ENCODE measurements at places on chromosomes 11 and 22.

DNA sequence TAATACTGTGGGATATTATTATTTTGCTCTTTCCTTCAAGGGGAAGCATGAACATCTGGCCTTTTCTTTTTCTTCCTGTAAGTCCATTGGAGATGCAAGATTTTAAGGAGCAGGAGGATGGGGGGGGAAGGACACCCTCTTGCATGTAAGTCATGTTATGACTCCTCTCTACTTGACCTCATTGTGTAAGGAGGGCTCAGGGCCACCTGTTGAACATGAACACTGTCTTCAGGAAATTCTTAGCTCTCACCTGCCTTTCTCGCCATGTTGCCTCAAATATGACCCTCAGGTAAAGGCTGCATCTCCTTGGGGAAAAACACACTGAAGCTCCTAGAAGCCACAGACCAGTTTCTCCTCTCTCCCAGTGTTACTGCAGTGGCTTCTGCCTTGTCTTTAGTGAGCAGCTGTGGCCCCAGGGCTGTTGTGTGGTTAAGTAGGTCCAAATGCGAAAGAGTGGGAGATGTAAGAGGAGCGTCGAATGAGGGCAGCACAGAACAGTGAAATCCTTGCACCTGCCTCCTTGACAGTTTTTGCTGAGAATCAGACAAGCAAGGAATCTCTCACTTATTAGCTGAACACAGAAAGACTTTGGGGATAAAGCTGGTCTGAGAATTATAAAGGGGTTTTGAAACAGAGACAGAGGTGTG is 1.3 kb upstream of the RAG1 start:
- DNase-seq = no peak

DNA sequence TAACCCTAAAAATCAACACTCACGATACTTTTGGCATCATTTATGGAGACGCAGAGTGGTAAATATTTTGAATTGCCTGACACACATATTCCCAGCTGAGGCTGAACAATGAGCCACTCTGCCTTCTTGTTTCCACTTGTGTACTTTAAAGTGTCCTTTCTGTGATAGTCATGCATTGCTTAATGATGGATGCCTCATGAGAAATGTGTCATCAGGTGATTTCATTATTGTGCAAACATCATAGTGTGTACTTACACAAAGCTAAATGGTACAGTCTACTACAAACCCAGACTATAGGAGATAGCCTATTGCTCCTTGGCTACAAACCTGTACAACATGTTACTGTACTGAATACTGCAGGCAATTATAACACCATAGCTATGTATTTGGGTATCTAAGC is 44.2 kb downstream of the MRE11 start:
- no peak for DNase-seq

DNA sequence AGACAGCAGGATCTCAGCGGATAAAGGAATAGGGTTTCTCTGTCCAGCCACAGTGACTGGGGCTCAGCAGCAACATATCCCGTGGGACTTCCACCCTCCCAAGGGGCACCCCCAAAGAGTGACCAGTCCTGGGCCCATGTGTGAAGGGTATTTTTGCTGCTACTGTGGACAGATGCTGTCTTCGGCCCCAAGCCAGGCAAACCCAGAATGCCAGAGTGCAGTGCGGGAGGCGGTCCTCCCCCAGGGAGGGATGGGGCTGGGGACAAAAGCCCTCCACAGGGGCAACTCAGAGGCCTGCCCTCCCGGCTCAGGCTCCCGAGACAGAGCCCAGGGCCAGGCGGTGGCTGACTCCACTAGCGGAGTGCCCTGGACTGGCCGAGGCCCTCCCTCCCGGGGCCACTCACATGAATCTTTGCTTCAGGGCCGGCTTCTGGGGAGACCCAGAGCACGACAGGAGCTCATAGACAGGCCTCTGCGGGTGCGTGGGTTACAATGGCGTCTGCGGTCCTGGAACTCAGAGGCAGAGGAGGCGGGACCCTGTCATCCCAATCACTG is 34.7 kb upstream of the WNT7B start:
- DNase-seq = no peak

DNA sequence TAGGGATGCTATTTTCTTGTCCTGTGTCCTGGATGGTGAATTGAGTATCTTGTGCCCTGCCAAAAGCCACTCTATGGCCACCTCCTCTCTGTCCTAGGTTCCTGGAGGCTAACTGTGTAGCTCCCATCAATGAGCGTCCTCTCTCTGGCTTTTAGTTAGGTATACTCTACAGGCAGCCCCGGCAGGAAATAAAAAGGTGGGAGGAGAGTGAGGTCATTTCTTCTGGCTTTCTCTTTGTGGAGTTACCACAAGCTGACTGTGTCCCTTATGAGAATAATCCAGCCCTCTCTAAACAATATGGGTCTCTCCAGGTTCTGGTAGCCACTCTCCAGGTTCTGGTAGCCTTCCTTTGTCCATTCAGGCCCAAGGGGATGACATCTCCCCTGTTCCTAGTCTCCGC is 11.7 kb upstream of the ASPHD2 start:
- DNase-seq = no peak

DNA sequence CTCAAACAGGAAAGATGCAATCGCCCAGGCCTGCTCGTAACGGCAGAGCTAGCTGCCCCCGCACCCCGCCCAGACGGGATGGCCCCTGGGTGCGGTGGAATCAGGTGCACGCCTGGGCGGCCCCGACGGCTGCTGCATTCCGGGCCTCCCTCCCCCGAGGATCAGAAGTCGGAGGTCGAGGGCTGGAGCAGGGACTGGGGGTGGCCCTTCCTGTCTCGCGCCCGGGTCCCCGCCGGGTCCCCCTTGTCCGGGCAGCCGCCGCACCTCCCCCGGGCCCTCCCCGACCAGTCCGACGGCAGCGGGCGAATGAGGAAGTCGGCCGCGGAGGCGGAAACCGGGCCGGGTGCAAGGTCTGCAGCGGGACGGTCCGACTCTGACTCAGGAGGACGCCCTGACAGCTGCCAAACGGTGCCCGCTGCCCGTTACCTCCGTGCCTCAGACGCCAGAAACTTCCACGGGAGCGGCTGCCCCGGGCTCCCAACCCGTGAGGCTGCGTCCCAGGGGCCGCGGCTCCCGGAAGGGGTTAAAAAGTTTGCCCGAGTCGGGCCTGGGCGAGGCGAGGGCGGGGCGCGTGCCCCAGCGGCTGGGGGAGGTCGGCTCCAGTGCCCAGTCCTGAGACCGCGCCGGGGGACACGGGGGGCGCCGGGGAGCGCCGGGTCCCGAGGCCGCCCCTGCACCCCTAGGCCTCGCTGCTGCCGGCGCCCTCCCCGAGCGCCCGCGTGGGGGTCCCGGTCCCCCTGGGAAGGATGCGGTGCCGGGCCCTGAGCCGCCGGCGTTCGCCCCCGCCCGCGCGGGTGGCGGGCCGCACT is 663 bp downstream of the MYH9 start:
- DNase-seq = peak; percentile 27

DNA sequence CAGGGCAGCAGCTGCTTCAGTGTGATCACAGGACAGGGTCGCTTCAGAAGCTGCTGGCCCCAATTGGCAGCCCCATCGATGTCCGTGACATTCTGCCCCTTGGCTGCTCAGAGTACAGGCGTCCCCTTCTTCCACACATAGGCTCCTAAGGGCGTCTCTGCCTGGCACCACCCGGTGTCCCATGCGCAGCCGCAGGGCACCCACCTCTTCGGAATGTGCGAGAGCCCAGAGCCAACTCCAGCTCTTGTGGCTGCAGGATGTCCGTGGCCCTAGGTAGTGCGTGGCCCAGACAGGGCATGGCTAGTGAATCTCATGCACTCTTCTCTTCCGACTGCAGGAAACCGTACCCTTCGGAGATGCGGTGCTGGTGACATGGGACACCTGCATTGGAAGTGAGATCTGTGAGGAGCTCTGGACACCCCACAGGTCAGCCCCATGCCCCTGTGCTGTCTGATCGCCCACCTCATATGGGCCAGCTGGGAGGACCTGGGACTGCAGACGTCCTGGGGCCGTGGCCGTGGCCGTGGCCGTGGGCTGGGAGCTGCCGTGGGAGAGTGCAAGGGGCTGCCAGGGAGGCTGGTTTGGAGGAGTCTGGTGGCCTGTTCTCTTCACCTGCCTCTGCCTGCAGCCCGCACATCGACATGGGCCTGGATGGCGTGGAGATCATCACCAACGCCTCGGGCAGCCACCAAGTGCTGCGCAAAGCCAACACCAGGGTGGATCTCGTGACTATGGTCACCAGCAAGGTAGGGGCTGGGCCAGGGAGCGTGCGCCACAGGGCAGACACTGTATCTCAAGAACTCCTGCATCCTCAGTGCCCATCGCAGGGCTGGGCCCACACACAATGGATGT is 20.2 kb downstream of the NADSYN1 start:
- no peak for DNase-seq

GRCh38 chr11:86639137-86639536 is 33.3 kb downstream of the ME3 start:
- DNase-seq = no peak

DNA sequence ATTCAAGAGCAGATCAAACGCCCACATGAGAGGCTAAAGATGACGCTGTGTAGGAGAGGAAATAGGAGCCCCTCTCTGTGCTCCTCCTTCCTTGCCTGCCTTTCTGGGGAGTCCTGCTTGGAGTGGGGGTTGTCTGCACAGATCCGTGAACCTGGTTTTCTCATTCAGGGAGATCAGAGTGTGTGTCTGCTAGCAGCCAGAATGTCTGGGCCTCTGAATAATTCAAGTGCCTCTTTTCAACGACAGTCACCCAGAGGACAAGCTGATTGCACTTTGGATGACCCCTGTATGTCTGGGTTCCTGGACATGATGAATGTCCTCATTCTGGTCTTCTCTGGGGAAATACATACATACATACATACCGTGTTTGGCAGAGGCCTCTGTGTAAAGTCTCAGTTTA is 592.5 kb upstream of the B3GAT1 start:
- DNase-seq = no peak

GRCh38 chr11:83056611-83057010 is 15.1 kb downstream of the RAB30 start:
- no peak for DNase-seq

DNA sequence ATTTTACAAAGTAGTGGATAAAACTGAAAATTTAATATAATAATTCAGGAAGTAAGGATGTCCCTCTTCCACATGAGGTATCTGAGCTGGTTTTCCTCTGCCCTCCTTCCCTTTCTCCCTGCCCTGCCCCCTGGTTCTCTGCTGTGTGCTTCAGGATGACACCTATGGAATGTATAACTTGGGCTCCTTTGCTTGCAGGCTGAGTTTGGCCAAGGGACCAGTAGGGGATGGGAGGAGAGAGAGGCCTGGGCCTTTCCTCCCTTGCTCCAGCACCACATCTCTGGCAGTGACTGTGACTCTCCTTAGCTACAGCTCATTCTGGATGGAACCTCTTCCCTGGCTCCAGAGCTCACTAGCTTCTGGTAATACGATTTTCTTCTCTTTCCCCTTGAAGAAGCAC is 10.1 kb downstream of the IRAG1 start:
- DNase-seq = no peak

DNA sequence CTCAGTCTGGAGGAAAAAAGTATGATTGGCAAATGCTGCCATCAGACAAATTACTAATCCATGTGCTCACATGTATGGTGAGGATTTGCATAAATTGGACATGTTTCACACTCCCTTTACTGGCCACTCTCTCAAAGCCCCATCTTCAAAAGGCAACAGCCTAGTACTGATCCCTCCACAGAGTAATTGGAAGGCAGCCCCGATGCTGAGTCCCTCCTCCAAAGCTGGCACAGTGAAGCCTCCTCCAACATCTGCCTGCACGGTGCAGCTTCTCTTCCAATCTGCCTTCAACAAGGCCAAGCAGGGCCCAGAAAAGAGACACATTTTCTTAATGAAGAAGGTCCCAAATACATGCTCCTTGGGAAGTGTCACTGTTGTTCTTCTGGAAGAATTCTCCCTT is 350.6 kb downstream of the OPCML start:
- no peak for DNase-seq

DNA sequence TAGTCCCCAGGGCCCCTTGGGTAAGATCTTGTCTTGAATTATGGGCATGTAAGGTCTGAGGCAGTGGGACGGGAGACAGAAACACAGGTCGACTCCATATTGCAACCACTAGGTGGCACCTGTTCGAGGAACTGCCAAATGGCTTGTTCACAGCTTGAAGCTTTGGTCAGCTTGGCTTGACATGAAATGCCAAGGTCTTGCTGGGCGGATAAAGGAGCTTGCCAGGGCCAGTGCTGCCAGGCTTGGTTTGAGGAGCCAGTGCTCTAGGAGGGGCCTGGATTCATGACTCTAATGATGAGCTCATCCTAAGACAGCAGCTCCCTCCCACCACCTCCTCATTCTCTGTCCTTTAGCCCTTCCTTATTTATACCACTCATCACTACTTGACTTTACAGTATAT is 11.9 kb upstream of the NRIP3 start:
- peak; percentile 9 for DNase-seq

DNA sequence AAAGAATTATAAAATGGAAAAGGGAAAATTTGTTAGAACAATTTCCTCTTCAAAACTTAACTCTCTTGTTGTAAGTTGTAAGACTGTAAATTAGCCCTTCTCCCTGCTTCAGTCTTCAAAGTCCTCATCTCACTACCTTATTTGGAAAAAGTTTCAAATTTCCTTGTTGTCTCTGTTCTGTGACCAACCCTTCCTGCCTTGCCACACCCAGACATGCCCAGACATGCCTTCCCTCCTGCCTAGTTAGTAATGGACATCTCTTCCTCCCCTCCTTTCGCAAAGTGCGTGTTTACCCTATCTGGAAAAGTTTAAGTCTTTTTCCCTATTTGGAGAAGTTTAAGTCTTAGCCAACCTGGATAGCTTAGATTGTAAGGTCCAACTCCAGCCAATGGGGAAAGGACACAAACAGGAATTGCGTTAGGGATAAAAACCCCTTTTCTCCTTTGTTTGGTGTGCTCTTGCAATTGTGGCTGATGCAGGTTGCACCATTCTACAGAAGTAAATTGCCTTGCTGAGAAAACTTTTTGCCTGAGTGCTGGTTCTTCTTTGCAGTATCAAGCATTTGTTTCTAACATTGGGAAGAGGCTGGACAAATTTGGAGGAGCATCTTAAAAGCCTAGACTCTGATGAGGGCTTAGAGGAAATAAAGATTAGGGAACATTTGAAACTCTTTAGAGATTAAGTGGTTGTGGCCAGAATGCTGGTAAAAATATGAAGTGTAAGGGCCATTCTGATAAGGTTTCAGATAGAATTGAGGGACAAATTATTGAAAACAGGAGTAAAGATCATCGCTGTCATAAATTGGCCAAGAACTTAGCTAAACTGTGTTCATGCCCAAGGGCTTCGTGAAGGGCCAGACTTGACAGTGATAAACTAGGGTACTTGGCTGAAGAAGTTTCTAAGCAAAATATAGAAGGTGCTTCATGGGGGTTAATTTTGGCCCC is 15.4 kb downstream of the OR52K2 start:
- DNase-seq = no peak

- DNase-seq = no peak
Measured at GRCh38 chr11:120769906-120770305, 254.0 kb upstream of the TBCEL start.

- no peak for DNase-seq
Measured at GRCh38 chr11:123429336-123429735, 733 bp upstream of the GRAMD1B start.
